ENCODE measurements at places on chromosomes 6 and 20.

GRCh38 chr6:6869094-6869493 lies 238.7 kb upstream of the RREB1 start:
- DNase-seq, result no peak

GRCh38 chr6:147053311-147053921 lies 150.8 kb upstream of the STXBP5 start:
- no peak for DNase-seq

DNA sequence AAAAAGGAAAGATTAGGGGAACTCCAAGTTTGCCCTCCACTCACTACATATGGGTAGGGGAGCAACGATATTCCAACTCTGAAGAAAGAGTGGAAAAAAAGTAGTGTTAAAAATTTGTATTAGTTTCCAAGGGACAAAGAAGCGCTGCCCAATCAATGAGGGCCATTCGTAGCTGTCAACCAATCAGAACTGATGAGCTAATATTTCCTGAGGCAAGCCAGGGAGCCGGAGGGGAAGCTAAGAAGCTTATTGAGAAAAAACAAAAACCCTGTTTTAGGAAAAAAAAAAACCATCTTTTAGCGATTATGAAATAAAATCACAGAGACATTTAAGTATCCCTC lies 59.5 kb downstream of the TRIM38 start:
- DNase-seq, result peak; percentile 62

GRCh38 chr6:44456070-44456965 lies 68.8 kb downstream of the CDC5L start:
- DNase-seq, result peak; percentile 30

DNA sequence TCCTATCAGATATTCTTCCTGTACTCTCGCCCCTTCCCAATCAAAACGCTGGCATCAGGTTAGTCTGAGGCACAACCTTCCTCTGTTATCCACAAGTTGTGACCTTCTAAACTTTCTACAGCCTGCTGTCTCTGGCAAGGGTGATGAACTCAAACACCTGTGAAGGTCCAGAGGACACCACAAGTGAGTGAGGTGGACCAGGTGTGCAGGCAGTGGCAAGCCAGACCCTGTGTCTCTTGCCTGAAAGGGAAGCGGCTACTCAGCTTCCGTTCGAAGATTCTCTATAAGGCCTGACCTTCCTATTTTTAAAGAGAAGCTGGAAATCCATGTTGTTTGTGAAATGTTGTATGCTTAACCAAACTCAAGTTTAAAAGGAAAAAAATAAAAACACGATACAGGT lies 36.8 kb downstream of the GCM1 start:
- DNase-seq, result no peak

Data from NCI-H774 (cell line).